ENCODE measurements at places on chromosomes 11 and 22.

GRCh38 chr11:36035999-36036398 is 92.1 kb downstream of the LDLRAD3 start:
- DNase-seq, result no peak

- no peak for DNase-seq
Observed at GRCh38 chr11:48880021-48880441, 103.7 kb downstream of the TRIM51G start.

GRCh38 chr11:105227363-105227762 is 87.8 kb upstream of the CARD18 start:
- DNase-seq, result no peak

- DNase-seq, result no peak
Observed at GRCh38 chr11:73198677-73199076, 19.4 kb upstream of the P2RY2 start.

- no peak for DNase-seq
Observed at GRCh38 chr11:12273618-12273995, 103.8 kb upstream of the PARVA start.

DNA sequence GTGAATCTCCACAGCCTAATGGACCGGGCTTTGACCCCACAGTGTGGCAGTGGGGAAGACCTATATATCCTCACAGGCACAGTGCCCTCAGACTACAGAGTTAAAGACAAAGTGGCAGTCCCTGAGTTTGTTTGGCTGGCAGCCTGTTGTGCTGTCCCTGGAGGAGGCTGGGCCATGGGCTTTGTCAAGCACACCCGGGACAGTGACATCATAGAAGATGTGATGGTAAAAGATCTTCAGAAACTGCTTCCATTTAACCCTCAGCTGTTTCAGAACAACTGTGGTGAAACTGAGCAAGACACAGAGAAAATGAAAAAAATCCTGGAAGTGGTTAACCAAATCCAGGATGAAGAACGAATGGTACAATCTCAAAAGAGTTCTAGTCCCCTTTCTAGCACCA is 39.0 kb downstream of the ENDOD1 start:
- DNase-seq, result no peak

- peak; percentile 84 for DNase-seq
Observed at GRCh38 chr11:128525411-128526243, 61.7 kb downstream of the ETS1 start.

- peak; percentile 29 for DNase-seq
Observed at GRCh38 chr22:29071261-29072045, 1.4 kb upstream of the KREMEN1 start.

DNA sequence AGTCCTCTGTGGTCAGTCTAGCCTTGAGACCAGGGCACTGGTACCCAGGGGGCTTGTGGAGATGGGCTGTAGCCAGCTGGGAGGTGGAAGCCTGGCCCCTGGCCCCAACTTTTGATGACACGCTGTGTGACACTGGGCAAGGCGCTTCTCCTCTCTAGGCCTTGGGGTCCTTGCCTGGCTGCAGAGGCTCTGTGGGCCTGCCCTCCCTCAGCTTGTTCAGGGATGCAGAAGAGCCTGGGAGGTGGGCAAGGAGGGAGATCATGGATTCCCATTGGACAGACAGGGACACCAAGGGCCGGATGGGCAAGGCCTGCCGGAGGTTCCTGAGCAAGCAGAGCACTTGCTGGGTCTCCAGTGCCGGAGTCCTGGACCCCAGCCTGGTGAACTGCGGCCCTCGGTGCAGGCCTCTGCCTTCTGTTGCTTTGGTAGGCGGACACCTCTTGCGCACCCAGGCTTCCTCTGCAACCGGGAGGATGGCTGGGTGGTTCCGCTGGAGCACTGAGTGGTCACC is 1.3 kb upstream of the PPP2R5B start:
- no peak for DNase-seq

GRCh38 chr11:11349106-11349825 is 3.8 kb downstream of the CSNK2A3 start:
- DNase-seq, result no peak

GRCh38 chr11:27248576-27249509 is 114.2 kb downstream of the CCDC34 start:
- no peak for DNase-seq

GRCh38 chr22:47848184-47848920 is 1085.9 kb downstream of the TBC1D22A start:
- no peak for DNase-seq

GRCh38 chr11:19715373-19715772 is 2.7 kb downstream of the NAV2 start:
- DNase-seq, result no peak

DNA sequence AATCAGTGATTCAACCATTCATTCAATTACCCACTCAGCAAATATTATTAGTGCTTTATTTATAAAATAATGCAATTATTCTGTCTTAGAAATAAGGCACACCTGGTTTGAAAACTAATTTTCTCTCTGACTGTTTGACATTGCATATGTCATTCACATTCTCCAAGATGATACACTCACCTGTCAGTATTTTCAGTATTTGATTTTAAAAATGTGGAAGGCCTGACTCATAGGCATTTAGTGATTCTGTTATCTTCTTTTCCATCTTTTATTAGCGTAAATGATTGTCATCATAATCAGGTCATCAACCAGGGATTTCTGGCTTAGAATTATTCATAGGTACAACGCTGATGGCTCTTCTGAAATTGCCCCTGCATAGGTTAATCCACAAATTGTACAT is 480.9 kb downstream of the CNTN5 start:
- no peak for DNase-seq

DNA sequence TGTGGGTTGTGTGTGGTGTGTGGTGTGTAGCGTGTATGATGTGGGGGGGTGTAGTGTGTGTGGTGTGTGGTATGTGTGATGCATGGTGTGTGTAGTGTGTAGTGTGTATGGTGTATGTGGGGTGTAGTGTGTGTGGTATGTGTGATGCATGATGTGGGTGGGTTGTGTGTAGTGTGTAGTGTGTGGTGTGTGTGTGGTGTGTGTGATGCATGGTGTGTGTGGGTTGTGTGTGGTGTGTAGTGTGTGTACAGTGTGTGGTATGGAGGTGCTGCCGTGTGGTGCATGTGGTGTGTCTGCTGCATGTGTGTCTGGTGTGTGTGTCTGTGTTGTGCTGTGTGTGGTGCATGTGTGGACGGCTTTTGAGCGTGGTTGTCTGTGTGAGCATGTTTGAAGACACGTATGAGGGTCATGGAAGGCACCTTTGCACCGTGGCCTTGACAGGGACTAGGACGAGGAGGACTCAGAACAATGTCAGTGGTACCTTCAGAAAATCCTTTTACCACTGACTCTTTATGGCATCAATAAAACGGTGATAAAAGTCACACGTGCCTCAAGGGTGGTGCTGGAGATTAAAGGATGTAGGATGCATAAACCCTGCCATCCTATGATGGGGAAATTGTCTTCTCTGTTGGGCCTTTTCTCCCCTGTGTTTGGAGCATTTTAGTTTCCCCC is 328.7 kb upstream of the B3GAT1 start:
- no peak for DNase-seq

- DNase-seq, result no peak
Observed at GRCh38 chr22:23970816-23971486, 3.3 kb downstream of the DDT start.

DNA sequence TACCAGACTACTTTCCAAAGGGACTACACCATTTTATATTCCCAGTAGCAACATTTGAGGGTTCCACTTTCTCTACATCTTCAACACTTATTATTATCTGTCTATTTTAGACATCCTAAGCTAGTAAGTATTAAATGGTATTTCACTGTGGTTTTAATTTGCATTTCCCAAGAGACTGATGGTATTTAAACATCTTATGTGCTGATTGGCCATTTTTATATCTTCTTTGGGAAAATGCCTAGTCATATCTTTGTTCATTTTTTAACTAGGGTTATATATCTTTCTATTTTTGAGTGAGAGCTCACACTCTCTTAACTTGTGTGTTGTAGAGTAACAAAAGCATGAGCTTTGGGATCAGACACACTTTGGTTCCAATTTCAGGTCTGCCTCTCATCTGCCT is 73.7 kb downstream of the PRCP start:
- DNase-seq, result no peak

GRCh38 chr22:45302751-45303150 is 7.0 kb upstream of the FAM118A start:
- DNase-seq, result no peak

DNA sequence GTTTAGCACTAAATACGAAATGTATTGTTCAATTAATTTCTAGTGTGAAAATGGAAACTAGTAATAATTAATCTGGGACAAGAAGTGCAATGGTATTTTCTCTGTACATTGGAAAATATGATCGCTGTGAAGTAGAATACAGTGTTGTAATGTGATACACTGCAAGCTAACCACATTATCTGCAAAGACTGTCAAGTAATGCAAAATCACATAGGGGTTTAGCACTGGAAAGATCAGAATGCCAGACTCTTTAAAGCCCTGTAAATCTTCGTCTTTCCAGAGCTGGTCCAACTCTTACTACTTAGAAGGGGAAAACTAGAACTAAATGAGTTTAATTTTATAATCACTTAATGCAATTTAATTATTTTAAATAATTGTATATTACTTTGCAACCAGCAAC is 544.5 kb upstream of the ANO3 start:
- DNase-seq, result no peak

DNA sequence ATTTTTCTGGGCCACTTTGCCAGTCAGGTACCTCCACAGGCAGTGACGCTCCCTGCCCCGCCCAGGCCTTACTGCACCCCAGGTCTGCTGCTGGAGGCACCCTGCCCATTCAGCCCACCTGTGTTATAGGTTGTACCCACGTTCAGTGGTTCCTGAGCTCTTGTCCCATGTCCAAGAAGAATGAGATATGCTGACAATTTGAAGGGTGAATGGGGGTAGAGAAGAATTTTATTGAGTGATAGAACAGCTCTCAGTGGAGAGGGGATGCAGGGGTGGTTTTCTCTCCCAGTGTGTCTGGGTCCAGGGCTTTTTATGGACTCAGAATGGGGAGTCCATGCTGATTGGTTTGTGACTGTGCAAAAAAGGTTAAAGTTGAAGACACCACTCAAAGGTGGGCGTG is 149.7 kb downstream of the LDLRAD3 start:
- no peak for DNase-seq

GRCh38 chr11:97905101-97905500 is 1115.6 kb upstream of the CNTN5 start:
- no peak for DNase-seq

- DNase-seq, result no peak
Observed at GRCh38 chr11:76523786-76524436, 79.1 kb downstream of the EMSY start.

Measured in CD4-positive, alpha-beta T cell (primary cell).